Purkinje cell (primary cell): ENCODE measurements at places on chromosomes 12 and 14. TPM values are rescaled to one million over a fixed set of nuclear protein-coding genes. Genes with fewer than 3 reads are reported as not detected.

IFNG-AS1 gene
- polyA plus RNA-seq, result not detected in 2 replicates

DTX1 gene
- 11.7 and 13.5 TPM in 2 replicates for polyA plus RNA-seq

LHX5 gene
- polyA plus RNA-seq, result 0.90 and 3.1 TPM in 2 replicates

WSCD2 gene
- polyA plus RNA-seq, result 6.9 and 12.9 TPM in 2 replicates

TSHR gene
- polyA plus RNA-seq, result 2.9 TPM in 1 of 2 replicates, not detected in the other

TAS2R9 gene
- not detected in 2 replicates for polyA plus RNA-seq

LAG3 gene
- not detected in 2 replicates for polyA plus RNA-seq

OR6C2 gene
- polyA plus RNA-seq, result not detected in 2 replicates
